ENCODE measurements at places on chromosomes 2 and 18.

- no peak for DNase-seq
Measured at GRCh38 chr2:9658972-9659371, 28.2 kb upstream of the YWHAQ start.

DNA sequence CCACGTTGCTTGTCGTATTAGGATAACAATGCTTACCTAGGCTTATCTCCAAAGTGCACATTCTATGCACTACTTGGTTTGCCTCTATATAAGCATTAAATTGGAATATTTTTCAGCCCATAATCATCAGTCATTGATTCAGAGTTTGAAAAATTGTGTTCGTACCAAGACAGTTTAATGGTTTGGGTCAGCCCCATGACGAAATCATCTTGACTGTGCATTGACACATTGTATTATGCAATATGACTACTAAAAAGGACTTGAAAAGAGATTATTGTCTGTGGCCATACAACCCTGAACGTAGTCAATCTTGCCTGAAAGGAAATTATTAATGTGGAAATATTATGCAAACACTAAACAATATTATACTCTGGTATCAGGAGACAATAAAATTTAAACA lies 141.3 kb downstream of the EML6 start:
- DNase-seq: no peak

DNA sequence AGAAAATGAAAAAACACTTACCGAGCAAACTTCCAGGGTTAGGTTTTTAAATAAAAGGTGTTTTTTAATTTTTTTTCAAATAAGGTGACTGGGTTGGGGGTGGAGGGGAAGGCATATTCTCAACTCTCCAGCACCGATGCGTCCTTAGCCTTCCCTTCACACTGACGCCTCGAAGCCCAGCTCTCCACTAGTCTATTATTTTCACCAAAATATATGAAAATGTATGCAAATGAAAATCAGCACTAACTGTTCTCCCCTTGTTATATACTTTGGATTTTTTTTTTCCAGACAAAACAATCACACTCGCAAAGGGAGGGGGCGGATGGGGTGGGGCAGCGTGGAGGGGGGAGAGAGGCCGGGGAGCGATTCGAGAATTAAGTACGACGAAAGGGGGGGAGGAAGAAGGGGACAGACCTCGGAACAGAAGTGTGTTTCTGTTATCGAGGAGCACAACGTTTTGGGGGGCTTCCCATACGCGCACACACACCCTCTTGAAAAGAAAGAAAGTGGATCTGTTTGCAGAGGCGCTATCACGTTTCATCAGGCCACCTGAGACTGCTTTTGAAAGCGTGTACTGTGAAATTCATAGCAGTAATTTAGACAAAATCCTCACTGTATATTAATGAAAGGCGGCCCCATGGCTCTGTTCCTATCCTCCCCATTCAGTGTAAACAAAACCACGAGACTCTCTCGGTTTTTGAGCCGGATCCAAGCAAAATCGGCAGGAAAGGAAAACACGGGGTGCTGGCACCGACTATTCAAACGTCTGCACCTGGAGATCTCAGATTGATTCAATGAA lies 2.4 kb upstream of the POU3F3 start:
- no peak for DNase-seq

- DNase-seq: peak; percentile 68
Measured at GRCh38 chr2:85255813-85256594, 71.8 kb downstream of the TGOLN2 start.

DNA sequence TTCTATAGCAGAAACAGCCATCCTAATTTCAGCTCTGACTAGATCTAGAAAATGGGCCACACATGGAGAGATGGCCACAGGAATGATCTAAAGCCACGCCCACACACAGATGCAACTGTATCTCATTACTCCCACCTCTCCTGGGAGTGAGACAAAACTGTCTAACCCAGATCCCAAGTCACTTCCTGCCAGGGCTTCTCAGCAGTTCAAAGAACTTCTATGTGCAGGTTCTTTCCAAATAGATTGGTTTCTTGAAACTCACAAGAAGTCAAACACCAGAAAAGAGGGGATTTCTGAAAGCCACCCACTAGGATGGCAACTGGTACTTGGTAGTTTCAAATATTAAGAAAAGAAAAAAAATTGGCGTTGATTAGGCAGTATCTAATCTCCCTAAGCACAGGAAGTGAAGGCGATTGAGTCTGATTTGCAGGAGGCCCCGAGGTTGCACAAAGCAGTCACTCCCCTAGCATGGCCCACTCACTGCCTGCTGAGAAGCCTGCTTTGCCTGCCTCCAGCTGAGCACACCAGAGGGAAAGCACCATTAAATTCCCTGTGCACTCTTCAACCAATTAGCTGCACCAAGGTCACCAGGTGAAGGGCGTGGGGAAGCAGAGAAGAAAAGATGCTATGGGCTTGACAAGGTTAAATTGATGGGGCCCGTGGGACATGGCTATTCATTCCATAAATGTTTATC lies 51.1 kb downstream of the PAPOLG start:
- DNase-seq: no peak

- DNase-seq: no peak
Measured at GRCh38 chr2:33313039-33313438, 163.4 kb upstream of the RASGRP3 start.

DNA sequence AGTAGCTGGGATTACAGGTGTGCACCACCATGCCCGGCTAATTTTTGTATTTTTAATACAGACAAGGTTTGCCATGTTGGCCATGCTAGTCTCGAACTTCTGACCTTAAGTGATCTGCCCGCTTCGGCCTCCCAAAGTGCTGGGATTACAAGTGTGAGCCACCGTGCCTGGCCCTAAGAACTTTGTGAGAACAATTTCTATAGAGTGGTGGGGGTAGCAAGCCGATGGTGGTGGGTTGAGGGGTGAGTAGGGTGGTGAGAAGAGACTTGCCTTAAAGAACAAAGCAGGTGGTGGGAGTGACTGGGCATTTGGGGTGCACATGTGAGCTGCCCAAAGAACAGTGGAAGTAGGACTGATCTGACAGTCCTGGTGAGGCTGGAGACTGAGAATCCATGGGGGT lies 76.0 kb upstream of the ASB18 start:
- DNase-seq: no peak

GRCh38 chr18:22667616-22668422 lies 250.1 kb upstream of the CTAGE1 start:
- no peak for DNase-seq

DNA sequence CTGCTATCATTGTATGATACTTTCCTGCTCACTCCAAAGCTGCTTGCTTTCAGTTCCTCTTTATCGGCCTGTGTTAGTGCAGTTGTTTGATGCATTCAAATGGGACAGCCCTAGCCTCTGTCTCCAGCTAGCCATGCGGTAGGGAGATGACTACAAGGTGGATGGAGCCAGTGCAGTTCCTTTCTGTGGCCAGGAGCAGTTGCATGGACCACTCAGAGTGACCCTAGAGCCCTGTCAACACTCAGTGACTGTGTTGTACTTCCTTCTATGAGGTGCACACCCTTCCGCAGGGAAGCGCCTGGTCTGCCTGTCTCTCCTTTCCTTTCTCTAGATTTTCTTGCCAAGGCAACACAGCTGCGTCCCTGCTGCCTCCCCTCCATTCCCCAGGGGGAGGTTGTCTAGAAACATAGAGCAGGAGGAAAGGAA lies 33.8 kb downstream of the KCNS3 start:
- no peak for DNase-seq

- no peak for DNase-seq
Measured at GRCh38 chr2:78439122-78439521, 586.4 kb upstream of the REG3G start.

GRCh38 chr2:161418715-161419637 lies 2.9 kb downstream of the TBR1 start:
- no peak for DNase-seq

DNA sequence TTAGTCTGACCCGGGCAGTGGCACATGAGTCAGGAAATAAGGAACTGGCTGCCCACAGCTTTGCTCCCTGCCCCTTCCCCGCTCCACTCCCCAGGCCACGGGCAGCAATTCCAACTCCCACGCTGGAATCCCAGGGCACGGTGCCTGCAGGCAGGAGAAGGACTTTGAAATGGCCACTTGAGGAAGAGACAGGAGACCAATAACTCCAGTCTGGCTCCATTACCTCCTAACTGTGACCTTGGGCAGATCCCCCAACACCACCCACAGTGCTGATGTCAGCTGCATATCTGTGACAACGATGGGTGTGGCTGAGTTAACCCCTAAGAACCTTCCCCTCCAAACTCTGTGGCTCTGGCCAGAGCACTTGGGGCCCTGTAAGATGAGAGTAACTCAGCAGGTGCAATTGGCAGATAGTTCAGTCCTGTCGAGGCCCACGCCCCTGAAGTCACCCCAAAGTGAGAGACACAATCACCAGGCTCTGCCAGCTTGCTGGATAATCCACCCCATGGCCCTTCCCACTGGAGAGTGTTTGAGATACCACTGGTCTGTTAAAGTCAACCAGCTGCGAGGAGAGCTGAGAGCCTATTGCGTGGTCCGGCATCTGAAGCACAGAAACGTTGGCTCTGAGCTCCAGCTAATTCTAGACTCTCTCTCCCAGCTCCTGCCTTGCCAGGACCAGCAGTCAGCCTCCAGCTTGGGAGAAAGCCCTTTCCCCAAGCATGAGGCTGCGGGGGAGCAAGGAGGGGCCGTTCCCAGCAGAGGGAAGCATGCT lies 175.2 kb downstream of the TNS1 start:
- DNase-seq: no peak

Data from right renal pelvis (tissue), 4 donors.